ENCODE measurements at places on chromosomes 1 and 21.
A peak's percentile ranks its signal among the peaks of the same experiment; 100 is the strongest.

- no peak for DNase-seq
Observed at GRCh38 chr1:219313961-219314360, 140.3 kb downstream of the LYPLAL1 start.

GRCh38 chr1:198662821-198663220, 24.0 kb downstream of the PTPRC start:
- DNase-seq = no peak

DNA sequence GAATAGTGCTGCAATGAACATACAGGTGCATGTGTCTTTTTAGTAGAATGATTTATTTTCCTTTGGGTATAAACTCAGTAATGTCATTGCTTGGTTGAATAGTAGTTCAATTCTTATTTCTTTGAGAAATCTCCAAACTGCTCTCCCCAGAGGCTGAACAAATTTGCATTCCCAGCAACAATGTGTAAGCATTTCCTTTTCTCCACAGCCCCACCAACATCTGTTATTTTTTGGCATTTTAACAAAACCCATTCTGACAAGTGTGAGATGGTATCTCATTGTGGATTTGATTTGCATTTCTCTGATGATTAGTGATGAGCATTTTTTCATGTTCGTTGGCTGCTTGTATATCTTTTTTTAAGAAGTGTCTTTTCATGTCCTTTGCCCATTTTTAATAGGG, 21.9 kb upstream of the EEIG2 start:
- DNase-seq = no peak

DNA sequence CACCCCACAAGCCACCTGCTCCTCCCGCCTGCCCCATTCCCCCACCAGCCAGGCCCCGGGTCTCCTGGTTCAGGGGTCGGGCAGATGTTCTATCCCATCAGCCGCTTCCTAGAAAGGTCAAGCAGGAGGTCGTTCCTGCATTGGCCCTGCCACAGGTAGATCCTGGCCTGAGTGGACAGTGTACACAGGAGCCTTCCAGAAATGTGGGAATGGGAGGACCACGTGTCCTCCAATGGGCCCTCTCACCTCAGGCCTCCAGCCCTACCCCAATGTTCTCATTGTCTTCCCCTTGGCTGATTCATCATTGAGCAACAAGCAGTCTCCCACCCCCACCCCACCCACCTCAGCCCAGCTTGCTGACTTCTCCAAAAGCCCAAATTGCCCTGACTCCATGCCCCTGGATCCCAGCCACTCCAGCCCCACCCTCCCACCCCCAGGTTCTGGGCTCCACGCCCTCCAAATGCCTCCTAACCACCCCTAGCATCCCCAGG, 2.1 kb downstream of the S100A16 start:
- DNase-seq = no peak

DNA sequence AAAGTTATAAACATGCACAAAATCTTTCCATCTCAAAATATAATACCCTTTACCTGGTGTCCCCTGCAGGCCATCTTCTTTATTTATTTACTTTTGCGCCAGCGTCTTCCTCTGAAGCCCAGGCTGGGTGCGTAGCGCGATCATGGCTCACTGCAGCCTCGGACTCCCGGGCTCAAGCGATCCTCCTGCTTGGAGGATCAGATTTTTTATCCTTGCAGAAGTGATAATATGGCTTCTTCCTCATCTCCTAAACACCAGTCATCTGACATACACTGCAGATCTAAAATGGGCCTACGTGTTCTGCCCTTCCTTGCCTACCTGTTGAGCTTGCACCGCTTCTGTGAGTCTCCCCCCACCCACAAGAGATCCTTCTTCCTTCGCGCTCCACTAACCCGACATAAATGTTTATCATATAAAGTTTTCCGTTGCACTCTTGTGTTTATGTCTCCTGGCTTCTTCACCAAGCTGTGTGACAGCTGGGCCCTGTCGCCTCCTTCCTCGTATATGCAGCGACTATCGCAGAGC, 506 bp upstream of the SRP9 start:
- no peak for DNase-seq

DNA sequence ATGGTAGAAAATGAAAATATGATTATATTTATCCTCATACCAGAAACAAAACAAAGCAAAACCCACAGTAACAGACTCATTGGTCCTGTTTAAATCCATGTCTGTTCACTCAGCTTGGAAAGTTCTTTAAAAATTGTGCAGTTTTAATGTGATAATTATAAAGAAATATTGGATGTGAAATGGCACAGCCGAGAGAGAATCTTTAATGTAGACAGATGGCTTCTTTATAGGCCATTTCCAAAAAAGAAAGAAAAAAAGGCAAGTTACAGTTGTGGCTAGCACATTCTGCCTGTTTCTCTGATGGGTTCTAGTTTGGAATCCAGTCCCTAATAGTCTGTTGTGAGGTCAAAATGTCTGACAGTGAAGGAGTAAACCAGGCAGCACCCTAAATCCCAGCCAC, 62.0 kb downstream of the SH3BGR start:
- no peak for DNase-seq

GRCh38 chr1:59738152-59738551, 76.6 kb upstream of the HOOK1 start:
- DNase-seq = peak; percentile 10

GRCh38 chr1:18877282-18877681, 17.8 kb upstream of the TAS1R2 start:
- no peak for DNase-seq

- DNase-seq = no peak
Observed at GRCh38 chr1:87437663-87438295, 109.1 kb downstream of the LMO4 start.

- DNase-seq = no peak
Observed at GRCh38 chr1:107789817-107790524, 175.0 kb downstream of the VAV3 start.

GRCh38 chr1:168101336-168101735, 35.4 kb downstream of the GPR161 start:
- no peak for DNase-seq

- DNase-seq = no peak
Observed at GRCh38 chr1:208450958-208451357, 206.8 kb upstream of the PLXNA2 start.
